CD8-positive, alpha-beta memory T cell (primary cell): ENCODE measurements at places on chromosomes 12 and 14.

- DNase-seq: peak; percentile 28
Observed at GRCh38 chr12:94263011-94263811, 114.8 kb downstream of the PLXNC1 start.

GRCh38 chr12:107469011-107469410 is 216.6 kb upstream of the PWP1 start:
- no peak for DNase-seq

DNA sequence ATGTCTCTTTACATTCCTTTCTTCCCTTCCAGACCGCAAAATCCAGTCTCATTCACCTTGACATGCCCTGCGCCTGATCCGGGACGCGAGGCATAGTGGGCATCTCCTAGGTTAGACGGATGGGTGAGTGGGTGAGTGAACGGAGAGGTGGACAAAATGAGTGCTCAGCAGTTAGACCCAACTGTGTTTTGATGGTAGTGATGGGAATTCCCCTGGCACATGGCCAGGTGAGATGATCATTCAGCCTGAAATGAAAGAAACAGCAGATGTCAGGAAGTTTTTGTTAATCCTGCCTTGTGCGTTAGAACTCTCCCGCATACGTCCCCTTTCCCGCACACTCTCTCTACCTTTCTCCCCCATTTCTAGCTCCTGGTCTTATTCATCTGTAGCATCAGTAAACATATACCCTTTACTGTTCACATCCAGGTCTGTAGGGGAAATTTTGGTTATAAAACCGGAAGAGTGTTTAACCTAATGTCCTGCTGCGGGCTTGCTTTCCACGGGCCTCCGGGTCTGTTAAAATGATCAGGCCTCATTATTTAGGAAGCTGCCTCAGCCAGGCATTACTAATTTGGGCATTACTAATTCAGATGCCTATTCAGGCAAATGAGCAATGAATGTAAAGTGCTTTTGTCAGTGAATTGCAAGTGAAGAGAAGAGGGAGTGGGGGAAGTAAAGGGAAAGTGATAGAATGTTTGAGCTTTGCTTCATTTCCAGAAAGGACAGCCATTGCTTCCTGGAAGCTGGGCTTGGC is 172.8 kb downstream of the ETV6 start:
- no peak for DNase-seq

- DNase-seq: no peak
Observed at GRCh38 chr12:57128519-57129247, 400 bp downstream of the LRP1 start.

- no peak for DNase-seq
Observed at GRCh38 chr14:104917993-104918392, 6.7 kb upstream of the PLD4 start.

- DNase-seq: no peak
Observed at GRCh38 chr14:35822501-35822900, 3.6 kb upstream of the BRMS1L start.

- no peak for DNase-seq
Observed at GRCh38 chr14:37588956-37589714, 5.9 kb downstream of the FOXA1 start.

DNA sequence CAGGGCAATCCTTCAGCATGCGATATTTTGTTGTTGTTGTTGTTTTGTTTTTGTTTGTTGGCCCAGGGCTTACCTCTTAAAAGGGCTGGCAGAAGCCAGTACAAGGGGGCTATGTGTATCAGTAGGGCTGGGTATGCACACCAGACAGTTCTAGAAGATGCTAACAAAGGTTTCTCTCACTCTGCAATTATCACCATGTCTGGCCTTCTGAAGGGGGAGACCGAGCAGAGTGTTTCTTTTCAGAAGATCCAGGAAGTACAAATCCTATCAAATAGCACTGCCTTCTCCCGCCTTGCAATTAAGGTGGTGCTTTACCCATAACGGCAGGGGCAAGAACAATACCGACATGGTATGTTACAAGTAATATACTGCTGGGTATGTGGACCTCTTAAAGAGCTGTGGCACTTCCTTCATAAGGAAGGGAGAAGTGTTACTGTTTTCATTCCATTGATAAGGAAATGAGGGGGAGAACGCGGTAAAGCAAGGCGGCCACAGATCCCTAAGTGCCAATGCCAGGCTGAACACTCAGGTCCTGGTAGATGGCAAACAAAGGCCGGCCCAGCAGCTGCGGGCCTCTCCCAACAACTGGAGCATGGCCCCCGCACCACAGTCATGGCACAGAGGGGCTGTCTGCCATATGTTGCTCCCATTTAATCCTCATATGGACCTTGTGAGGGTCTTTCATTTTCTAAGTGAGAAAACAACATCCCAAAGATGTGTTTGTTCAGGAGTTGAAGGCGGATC is 19.2 kb upstream of the CACNA2D4 start:
- DNase-seq: no peak

- no peak for DNase-seq
Observed at GRCh38 chr14:61145903-61146481, 135.1 kb downstream of the TMEM30B start.

DNA sequence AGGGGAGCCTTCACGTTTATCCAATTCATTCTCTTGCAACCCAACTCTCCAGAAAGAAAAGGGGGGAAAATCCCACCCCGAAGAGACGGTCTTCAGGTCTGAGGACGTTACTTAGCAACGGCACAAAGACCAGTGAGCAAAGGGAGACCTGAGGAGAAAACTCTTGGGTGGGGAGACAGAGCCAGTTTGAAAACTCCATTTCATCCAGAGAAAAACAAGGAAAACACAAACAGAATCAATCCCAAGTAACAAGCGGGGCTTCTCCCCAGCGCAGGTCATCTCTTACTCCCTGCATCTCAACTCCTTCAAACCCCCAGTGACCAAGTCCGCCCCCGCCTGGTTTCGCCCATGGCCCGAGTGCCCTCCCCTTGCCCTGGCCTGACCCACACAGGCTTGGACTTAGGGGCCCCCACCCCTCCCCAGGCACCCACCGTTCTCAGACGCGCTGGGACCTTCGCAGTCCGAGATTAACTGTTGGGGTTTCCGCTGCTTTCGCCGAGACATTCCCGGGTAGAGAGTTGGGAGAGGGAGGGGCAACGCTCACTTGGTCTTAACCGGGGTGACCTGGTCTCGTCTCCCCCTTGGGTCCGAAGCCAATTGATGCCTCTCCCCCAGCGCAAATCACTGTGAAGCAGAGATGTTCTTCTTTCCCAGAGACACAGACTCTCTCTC is 10.4 kb upstream of the SALL2 start:
- DNase-seq: no peak

GRCh38 chr12:2177751-2178150 is 125.0 kb downstream of the CACNA1C start:
- no peak for DNase-seq

DNA sequence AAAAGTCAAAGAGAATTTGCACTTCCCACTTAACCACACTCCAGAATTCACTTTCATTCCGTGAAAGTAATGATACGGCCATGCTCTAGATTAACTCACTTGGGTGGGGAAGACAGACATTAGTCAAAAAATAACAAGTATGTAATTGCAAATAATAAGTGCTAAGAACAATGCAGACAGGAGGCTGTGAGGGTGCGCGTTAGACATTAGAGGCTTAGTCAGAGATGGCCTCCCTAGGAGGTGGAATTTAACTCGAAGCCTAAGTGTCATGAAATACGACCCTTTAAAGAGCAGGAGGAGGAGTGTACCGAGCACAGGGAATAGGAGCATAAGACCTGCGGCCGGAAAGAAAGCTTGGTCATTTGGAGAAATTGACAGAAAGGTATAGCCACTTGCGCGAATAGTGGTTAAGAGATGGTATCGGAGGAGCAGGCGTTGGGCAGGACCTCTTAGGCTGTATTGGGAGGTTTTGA is 628 bp downstream of the SNRPF start:
- DNase-seq: no peak

- no peak for DNase-seq
Observed at GRCh38 chr14:54489318-54489683, 521 bp upstream of the GMFB start.

GRCh38 chr12:90099288-90099687 is 390.6 kb upstream of the ATP2B1 start:
- no peak for DNase-seq

GRCh38 chr12:124323771-124324530 is 29.1 kb downstream of the RFLNA start:
- DNase-seq: no peak

GRCh38 chr14:76647697-76648298 is 113.5 kb upstream of the VASH1 start:
- peak; percentile 2 for DNase-seq

DNA sequence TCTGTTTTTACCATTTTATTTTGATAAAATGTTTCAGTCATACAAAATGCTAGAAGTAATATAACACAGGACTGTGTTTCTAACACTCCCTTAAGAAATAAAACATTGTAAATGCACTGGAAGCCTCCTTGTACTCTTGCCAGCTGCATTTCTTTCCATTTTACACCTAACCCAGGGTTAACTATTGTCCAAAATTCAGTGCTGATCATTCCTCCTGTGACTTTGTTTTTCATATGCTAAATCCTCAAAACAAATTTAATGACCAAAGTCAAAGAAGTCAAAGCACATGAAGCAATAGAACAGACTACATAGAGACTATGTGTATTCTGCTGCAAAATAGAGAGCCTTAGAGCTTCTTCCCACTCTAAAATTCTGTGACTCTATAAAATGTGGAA is 420.3 kb upstream of the PRICKLE1 start:
- DNase-seq: no peak

- no peak for DNase-seq
Observed at GRCh38 chr12:12964255-12964654, 12.3 kb upstream of the GPRC5D start.
